Posterior vena cava (tissue), 2 donors: ENCODE measurements at places on chromosomes 16 and 17. TPM values are rescaled to one million over a fixed set of nuclear protein-coding genes. Genes with fewer than 3 reads are reported as not detected.

DNA sequence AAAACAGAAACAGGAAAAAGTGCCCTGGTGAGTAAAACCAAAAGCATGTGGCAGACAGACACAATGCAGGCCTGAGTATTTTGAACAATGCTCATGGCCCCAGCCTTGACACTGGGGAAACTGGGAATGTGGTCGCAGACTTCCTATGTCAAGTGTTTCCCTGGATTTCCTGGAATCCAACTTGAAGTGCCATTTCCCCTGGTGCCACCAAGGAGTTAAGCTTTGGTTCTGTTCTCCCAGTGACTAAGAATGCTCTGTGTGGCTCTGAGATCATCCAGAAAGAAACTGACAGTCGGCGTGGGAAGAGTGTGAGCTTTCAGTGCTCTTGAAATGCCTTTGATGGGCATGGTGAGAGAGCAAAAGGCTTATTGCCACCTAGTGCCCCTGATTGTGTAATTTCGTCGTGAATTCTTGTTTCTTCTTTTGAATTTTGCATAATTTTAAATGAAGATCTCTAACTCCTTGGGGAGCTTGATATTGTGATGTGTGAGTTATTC, 96.0 kb downstream of the YPEL2 start:
- no peak for DNase-seq

GRCh38 chr17:2954898-2955445, 108.4 kb downstream of the OR1D5 start:
- DNase-seq: no peak

DCXR gene
- 52.1 TPM for total RNA-seq

HBQ1 gene
- 0.48 TPM for total RNA-seq
